ENCODE measurements at places on chromosomes 5 and 9.

GRCh38 chr9:3059781-3060468 is 216.0 kb upstream of the PUM3 start:
- no peak for DNase-seq

- no peak for DNase-seq
These were observed 67.4 kb downstream of the ROR2 start for GRCh38 chr9:91882627-91883026.

DNA sequence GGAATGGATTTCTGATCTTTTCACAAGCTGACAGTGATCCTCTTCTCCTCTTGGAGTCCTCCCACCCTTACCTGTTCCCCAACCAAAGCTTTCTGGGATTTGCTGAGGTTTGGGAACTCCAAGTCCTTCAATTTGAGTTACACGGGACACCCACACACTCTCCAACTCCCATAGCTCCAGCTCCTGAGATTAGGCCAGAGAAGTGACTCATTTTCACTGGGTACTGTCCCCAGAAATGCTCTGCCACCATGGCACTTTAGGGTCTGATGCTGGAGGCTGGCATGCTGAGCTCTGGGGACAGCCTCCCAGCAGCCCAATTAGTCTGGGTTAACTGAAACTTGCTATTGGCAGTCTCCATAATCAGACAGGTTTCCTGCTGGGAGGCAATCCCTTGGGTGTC is 14.0 kb upstream of the HRCT1 start:
- DNase-seq = no peak

GRCh38 chr5:20469390-20469789 is 481.4 kb upstream of the CDH18 start:
- no peak for DNase-seq

GRCh38 chr5:175596761-175597189 is 61.1 kb upstream of the HRH2 start:
- DNase-seq = no peak

DNA sequence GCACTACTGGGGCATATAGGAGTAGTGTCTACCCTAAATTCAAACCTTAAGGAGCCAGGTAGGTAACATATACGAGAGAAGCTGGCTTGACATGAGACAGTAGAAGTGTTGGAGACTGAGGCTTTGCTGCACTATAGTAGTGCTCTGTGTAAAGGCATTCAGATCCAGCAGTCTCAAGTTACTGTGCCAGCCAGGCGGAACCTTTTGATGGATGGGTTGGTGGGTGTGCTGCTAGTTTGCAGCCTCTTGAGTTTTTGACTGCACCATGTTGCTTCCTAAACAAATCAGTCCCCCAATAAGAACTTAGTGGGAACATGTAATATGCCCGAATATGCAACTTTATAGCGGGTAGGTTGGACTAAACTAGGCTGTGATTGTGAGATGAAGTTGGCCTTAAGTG is 1.5 kb downstream of the CLTA start:
- no peak for DNase-seq

DNA sequence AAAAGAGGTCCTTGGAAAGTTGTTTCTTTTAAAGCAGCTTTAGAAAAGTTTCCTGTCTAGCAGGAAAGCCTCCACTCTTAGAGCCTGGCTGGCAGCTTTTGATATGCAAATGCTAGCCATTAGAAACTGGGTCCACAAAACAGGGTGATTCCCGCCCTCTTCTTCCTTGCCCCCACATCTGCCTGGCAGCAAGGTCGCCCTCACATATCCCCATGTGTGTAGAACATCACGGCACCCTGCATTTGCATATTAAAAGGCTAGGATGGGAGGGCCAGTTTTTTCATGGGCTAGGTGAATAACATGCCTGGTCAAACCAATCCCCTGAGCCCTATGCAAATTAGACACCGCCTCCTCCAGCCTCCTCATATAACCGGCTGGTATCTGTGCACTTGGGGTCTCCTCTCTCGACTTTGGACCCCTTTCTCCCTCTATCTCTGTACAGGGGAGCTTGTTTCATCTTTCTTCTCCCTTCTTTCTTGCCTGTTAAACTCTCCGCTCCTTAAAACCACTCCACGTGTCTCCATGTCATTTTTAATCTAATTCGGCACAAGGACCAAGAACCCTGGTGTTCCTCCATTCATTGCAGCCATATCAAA is 426.8 kb upstream of the CTNND2 start:
- no peak for DNase-seq

DNA sequence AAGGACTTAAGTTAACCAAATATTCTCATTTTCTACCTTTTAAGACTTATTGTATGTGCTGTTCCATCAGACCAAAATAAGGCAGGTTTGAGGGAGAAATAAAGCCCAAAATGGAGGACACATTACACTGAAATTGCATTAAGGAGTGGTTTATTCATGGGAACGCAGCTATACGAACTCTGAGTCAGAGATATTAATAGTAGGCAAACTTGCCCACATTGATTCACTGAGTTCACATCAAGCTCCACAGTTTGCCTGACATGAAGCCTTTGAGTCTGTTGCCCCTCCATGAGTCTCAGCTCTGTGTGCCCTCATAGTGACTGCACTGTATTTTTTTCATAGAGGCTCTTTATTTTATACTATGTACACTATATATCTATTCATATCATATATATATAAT is 135.0 kb upstream of the SNX2 start:
- DNase-seq = no peak

DNA sequence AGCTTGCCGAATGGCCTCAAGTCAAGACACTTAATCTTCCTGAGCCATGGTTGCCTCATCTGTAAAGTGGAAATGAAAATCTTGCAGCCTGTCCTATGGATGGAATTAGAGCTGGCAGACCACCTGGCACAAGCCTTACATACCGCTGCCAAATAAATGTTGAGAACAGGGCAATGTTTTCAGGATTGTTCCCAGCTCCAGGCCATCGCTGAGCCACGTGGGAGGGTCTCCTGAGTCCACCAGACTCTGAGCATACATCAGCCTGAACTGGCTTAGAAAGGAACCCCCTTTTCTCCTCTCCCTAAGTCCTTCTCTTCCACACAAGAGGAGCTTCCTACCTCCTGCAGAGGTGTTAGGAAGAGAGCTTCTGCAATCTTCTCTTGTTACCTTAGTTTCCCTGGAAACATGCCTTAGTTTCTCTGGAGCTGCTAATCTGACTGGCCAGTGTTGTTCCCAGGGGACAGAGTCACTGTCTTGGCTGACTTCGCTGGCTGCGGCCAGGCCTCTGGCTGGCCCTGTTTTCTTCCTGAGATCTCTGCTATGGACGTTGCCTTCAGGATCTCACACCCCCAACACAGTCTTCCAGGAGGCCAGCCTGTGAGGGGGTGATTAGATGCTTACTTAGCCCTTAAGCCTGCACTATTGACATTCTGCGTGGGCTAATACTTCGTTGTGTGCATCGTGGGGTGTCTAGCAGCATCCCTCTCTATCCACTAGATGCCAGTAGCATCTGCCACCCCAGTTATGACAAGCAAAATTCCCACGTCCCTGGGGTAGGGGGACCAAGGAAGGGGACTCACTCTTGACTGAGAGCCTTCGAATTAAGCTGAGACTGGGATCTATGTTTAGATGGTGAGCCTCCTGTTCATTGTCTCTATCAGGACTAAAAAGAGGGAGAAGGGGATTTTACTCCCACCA is 62.2 kb downstream of the BOD1 start:
- DNase-seq = no peak

DNA sequence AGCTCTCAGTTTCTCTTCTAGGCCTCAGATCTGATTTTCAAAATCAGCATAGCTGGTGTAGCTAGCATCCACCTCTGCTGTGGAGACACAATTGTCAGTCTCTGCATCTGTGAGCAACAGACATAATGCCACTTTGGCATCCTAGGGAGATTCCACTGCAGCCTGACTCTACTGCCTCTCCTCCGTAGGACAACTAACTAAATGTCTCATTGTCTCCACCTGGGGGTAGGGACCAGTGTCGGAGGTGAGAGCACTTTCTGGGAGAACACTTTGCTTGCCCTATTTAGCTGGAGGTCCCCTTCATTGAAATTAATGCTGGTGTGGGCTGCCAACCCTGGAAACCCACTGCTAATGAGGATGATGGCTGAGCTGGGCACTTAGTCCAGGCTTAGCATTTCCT is 1.4 kb downstream of the PPP3R2 start:
- DNase-seq = no peak

GRCh38 chr9:84054341-84055010 is 73.9 kb downstream of the RMI1 start:
- no peak for DNase-seq

GRCh38 chr5:153276151-153276550 is 214.3 kb upstream of the GRIA1 start:
- peak; percentile 6 for DNase-seq

GRCh38 chr5:96260009-96260408 is 173.0 kb downstream of the PCSK1 start:
- DNase-seq = no peak

DNA sequence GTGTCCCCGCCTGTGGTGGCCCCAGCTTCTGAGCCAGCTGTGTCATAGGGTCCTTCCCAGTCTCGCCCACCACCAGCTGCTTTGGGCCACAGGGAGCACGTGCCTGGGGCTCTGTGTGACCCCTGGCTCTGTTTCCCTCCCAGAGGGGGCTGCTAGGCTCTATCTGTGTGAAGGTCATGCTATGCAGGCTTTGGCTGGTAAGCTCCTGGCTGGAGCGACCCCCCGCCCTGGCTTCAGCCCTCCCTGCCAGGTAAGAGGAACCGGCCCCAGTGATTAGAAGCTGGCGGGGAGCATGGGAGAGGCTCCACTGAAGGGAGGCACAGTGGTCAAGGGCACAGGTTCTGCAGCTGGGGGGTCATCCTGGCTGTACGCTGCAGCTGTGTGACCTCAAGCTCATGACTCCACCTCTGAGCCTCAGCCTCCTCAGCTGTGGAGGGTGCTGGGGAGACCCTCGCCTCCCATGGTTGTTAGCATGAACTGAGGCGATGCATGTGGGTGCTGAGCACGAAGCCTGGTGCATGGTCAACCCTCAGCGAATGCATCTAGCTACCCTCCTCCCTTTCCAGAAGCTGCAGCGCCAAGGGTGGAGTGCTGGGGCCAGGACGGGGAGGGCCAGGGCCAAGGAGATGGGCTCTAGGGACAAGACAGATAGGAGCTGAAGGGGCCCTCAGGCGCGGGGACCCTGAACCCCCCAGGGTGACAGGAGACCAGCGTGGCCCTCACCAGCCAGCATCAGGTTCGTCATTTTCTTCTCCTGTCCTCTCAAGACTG is 163.8 kb upstream of the MVB12B start:
- DNase-seq = no peak

GRCh38 chr5:38621840-38622437 is 65.5 kb upstream of the LIFR start:
- no peak for DNase-seq

DNA sequence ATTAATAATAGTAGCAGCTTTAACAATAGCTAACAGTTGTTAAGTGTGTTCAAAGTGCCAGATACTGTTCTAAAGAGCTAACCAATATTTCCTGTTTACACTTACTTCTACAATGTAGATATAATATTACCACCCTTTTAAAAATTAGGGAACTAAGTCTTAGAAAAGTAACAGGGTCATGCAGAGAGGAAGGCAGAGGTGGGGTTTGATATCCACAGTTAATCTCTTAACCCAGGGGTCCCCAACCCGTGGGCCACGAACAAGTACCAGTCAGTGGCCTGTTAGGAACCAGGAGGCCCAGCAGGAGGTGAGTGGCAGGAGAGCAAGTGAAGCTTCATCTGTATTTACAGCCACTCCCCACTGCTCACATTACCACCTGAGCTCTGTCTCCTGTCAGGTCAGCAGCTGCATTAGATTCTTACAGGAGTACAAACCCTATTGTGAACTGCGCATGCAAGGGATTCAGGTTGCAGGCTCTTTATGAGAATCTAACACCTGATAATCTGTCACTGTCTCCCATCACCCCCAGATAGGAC is 89.1 kb downstream of the ACTL7B start:
- no peak for DNase-seq

- no peak for DNase-seq
These were observed 304.6 kb upstream of the DMRT1 start for GRCh38 chr9:536597-537511.

- no peak for DNase-seq
These were observed 402.3 kb upstream of the ZNF608 start for GRCh38 chr5:125148706-125149105.

GRCh38 chr5:114363837-114364236 is 2.0 kb downstream of the KCNN2 start:
- no peak for DNase-seq

DNA sequence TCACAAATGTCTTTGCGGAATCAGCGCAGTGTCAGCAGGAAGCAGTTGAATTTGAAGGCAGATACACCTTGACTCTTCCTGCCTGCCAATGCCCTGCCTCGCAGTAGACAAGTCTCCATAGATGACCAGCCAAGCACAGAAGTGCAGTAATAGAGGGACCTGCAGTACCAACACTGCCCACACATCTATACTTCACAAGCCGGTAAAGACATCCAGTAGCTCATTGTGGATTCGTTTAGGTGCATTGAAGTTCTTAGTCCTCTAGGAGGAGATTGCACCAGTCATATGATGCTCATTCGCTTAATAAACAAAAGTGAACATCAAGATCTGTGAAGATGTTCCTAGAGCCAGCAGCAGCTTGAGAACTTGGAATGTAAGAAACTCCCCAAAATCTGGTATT is 7.1 kb upstream of the IFNA2 start:
- no peak for DNase-seq

- no peak for DNase-seq
These were observed 124.5 kb downstream of the EDIL3 start for GRCh38 chr5:84260140-84260539.

GRCh38 chr9:7756088-7756487 is 43.5 kb downstream of the DMAC1 start:
- no peak for DNase-seq

- no peak for DNase-seq
These were observed 146.3 kb downstream of the DMAC1 start for GRCh38 chr9:7653262-7653661.

GRCh38 chr5:98556712-98557111 is 216.8 kb upstream of the RGMB start:
- no peak for DNase-seq

DNA sequence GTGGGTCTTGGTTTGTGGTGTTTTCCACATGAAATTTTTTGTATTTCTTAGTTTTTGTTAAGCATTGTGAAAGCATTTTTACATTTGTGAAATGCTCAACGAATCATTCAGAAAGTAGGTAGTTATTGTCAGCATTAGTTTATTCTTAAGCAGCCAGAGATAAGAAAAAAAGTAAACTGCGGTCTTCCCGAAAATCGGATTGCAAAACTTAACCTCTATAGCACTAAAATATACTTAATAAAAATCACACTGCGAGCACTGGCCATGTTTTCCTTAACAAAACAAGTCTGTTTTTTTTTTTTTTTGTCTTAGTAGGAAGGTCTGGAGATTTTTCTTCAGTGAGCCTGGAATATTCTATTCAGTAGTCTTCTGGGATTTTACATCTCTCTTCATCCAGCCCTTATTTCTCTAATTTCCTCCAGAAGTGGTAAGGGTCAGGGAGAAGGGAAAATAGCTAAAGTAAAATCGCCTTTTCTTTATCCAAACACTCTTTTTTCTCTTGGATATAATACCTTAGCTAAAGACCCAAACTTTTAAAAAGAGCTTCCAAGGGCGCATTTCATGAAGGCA is 289.9 kb downstream of the DMAC1 start:
- DNase-seq = no peak

GRCh38 chr5:6833406-6833805 is 120.2 kb downstream of the TENT4A start:
- no peak for DNase-seq

- DNase-seq = no peak
These were observed 33.0 kb downstream of the TBCA start for GRCh38 chr5:77743181-77743580.

Data from SK-N-MC (cell line).